MG63 (cell line): ENCODE measurements at places on chromosomes 7 and 10.

- no peak for DNase-seq
Measured at GRCh38 chr10:649798-650440, 39.5 kb downstream of the DIP2C start.

DNA sequence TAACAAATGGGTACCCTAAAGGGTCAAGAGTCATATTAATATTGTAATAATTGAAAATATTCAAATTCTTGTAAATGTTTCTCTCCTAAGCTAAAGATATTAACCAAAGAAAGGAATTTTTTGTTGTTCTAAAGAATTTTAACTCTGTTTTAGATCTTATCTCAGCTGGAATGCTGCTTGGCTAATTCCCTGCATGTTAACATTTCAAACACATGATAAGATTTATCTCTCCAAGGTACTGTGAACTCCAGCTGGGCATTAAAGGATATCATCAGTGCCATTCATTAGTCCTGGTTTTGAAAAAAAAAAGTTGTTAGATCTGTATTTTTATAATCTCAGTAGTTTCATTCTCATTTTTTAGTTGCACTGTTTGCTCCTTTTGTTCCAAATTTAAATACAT lies 76.9 kb downstream of the MAPK8 start:
- DNase-seq = no peak

DNA sequence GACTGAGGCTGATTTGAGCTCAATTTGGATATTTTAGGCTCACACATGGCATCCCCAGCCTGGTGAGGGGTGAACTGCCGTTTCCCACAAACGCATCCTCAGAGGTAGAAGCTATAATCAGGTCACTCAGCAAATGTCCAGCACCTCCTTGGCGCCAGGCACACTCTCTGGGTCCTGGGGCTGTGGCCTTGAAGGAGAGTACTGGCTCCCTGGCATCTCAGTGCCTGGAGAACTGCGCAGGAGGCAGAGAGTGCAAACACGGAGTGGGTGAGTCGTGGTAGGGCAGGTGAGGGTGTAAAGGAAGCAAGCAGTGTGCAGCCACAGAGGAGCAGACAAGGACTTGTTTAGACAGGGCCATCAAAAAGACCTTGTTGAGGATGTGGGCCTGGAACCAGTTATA lies 224.0 kb upstream of the ZNF32 start:
- DNase-seq = no peak

DNA sequence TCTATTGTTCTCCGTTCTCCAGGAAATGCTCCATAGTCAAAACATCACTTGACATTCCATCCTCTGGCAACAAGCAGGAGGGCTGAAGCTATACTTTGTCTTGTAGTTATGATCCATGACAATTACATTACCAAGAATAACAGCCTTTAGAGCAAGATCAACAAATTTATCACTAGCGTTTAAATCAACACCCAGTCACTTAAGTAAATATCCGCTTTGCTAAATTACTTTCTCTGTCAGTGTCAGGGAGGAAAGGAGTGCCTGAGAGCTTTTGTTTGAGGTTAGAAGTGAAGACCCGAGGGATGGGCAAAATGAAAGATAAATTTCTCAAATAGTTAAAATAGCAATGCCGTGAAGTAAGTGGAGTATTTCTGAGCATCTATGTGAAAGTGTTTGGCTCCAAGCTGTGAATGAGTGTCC lies 236.1 kb upstream of the BMPER start:
- DNase-seq = no peak

DNA sequence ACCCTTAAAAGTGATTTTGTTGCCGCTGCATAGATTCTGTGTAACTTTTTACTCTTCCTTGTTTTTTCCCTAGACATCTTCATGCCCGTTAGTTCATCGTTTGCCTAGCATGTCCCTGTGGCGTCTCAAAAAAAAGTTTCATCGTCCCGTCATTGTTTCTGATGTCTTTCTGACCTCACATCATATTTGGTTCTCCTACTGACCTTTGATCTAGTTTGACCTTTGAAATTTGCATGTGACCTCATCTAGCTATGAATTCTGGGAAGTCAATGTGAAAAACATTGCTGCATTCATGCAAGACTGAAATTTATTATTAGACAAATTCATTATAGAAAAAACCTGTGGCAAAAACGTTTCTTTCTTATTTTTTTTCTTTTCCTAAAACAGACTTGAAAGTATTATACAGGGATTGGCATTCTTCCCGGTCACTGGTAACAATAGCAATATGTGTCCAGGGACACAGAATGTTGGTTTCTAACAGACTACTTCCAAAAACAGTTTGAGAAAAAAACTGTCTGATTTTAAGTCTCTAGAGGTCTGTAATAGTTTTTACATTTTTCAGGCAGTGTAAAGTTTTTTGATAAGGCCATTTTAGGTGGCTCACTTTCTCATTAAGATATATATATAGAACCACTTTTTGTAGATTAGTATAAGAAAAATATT lies 280.9 kb downstream of the USP6NL start:
- DNase-seq = no peak
